Left colon (tissue), 2 donors: ENCODE measurements at places on chromosomes 13 and 19. TPM values are rescaled to one million over a fixed set of nuclear protein-coding genes. Genes with fewer than 3 reads are reported as not detected.

Gene CEACAM16
- 0.45 TPM for total RNA-seq

Gene COMP
- not detected for total RNA-seq

Gene TRIM13
- 32.8 TPM for total RNA-seq

Gene CYP4F12
- total RNA-seq: 93.3 TPM

Gene FOXA3
- 31.5 TPM for total RNA-seq

Gene LILRB4
- total RNA-seq: 5.0 TPM

Gene SLC10A2
- 0.09 TPM for total RNA-seq

Gene MAB21L1
- total RNA-seq: 0.09 TPM

Gene CCDC169
- 0.27 TPM for total RNA-seq

Gene ZNF83
- total RNA-seq: 20.2 TPM

Gene MAMSTR
- total RNA-seq: 0.67 TPM

Gene MYH14
- total RNA-seq: 455 TPM

Gene SYDE1
- total RNA-seq: 3.6 TPM

Gene FXYD1
- 7.7 TPM for total RNA-seq

Gene ONECUT3
- not detected for total RNA-seq

Gene APLP1
- total RNA-seq: 1.8 TPM

Gene SIGLEC10
- 4.5 TPM for total RNA-seq

Gene PRSS57
- not detected for total RNA-seq

Gene ZNF221
- 1.4 TPM for total RNA-seq

Gene ZNF600
- total RNA-seq: 11.8 TPM

Gene MICOS13
- 66.3 TPM for total RNA-seq
